ENCODE measurements at places on chromosomes 13 and 19.

DNA sequence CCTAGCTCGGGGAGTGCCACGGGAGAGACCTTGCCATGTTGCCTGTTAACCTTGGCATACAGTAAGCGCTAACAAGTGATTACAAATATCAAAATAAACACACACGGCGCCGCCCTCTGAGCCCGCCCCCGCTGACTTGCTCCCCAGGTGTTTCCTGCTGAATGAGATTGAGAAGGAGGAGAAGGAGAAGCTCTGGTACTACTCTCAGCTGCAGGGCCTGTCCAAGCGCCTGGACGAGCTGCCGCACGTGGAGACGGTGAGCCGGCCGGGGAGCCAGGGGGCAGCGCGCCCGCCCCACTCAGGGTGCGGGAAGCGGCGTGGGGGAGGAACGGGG lies 5.0 kb downstream of the APC2 start:
- no peak for DNase-seq

DNA sequence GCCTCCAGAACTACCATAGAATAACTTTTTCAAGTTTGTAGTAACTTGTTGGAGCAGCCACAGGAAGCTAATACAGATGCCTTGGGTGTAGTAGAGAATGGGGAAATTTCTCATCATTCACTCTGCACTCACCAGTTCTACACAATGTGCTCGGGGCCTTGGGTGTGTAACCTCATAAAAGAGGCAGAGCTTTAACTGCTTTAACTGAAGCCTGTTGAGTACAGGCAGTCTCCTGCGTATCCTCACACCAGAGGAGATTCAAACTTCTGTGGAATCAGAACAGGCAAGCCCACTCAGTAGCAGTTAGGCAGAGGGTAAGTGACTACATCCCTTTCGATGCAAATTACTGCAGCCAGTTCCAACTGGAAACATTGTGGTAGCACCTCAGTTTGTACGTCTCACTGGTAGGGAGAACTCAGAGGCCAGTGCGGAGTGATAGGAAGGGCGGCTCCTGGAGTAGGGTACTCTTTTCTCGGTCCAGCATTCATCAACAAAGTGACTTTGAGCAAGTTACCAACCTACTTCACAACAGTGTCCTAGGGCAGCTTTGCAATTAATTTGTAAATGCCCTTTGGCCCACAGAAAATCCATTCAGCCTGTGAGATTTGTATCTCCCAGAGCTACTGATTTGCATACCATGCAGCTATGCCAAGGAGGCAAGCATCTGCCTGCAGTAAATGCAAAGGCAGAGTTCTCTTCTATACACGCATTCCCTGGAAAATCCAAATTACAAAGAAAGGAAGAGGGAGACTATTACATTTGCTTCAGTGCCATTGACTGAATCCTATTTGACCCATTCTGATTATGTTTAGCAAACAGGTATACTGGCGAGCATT lies 904.3 kb downstream of the DIAPH3 start:
- no peak for DNase-seq

DNA sequence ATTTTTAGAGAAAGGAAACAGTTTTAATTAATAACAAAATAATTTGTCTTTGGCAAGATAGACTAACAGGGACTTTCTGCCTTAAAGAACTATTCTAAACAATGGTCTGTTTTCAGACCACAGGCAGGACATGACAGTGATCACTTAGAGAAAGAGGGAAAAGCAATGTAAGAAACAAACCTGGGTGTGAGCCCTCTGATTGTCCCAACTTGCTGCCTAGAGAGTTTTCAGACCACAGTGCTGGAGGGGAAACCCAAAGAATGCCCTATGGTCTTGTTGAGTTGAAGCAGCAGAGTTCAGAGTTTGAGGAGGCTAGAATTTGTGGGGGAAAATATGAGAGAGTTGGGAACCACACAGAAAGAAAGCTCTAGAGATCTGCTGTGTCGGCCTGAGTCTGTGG lies 38.1 kb downstream of the DGKH start:
- no peak for DNase-seq

- no peak for DNase-seq
Measured at GRCh38 chr19:35959040-35959967, 23.1 kb downstream of the LRFN3 start.

DNA sequence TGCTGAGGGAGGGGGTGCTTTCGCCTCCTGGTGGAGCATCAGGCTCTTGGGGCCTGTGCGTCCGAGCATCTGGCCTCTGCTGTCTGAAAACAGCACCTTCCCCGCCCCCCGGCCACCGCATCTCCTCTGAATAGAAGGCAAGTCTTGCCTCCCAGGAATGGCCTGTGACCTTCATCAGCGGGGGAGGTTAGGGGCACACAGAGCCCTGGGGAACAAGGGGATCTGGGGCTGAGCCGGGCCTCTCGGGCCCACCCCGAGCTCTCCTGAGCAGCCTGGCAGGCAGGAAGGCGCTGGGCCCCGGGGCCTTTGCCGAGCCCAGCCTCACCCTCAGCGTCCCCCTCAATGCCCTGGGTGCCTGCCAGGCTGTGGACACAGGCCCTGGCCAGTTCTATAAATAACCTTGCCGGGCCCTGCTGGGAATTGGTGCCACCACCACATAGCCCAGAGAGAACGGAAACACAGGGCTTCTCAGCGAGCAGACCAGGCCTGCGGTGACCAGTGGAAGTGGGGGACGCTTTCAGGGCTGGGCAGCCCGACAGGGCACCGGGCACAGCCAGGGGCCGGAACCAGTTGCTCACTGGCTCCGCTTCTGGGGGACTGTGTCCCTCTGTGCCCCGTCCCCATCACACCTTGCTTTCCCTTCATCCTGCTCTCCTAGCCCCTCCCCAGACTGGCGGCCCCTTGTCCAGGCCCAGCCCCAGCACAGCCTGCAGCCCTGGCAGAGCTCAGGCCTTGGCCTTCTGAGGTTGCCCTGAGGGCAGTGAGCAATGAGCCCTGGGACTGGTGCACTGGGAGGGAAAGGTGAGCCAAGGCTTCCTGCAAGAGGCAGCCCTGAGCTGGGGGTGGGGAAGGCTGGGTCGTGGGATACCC lies 9.5 kb downstream of the STK11 start:
- no peak for DNase-seq

DNA sequence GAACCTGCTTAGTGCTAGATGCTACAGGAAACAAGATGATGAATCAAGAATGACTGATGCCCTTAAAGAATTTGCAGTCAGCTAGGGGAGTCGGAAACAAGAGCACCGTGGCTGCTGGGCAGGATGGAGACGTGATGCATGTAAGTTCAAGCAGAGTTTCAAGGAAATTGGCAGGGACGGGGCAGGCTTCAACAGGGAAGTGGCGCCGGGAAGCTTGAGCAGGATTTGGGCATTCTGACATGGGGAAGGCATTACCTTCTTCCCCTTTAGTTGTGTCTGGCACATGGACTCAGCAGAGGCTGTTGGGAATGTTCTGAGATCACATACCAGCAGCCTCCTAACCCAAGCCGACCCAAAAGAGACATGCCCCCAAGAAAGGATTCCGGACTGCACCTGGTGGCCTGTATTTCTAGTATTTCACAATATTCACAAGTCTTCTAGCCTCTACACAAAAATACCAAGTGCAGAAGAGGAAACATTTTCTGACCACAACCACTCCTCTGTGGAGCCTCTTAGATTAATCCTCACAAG lies 138.2 kb downstream of the CRYL1 start:
- no peak for DNase-seq

- no peak for DNase-seq
Measured at GRCh38 chr19:17497149-17497798, 14.2 kb upstream of the PGLS start.

- DNase-seq = no peak
Measured at GRCh38 chr13:47837104-47837880, 163.8 kb downstream of the SUCLA2 start.

DNA sequence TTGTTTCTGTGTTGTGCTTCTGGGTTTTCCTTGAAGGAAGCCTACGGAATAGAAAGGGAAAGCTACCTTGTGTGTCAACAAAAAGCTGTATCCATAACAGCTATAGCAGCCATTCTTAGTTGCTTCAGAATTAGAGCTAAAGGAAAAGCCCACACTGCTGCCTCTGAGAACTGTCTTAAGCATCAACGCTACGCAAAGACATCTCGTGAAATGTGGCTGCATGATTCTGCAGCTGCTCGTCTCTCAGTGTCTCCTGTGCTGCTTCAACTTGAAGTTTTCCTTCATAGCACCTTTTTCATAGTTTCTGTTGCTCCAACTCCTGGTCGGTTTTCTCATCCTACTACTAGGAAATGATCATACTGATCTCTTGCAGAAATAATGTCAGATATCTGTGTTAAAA lies 140.9 kb upstream of the MAB21L1 start:
- no peak for DNase-seq

GRCh38 chr19:3464587-3465235 lies 15.6 kb downstream of the SMIM24 start:
- no peak for DNase-seq

DNA sequence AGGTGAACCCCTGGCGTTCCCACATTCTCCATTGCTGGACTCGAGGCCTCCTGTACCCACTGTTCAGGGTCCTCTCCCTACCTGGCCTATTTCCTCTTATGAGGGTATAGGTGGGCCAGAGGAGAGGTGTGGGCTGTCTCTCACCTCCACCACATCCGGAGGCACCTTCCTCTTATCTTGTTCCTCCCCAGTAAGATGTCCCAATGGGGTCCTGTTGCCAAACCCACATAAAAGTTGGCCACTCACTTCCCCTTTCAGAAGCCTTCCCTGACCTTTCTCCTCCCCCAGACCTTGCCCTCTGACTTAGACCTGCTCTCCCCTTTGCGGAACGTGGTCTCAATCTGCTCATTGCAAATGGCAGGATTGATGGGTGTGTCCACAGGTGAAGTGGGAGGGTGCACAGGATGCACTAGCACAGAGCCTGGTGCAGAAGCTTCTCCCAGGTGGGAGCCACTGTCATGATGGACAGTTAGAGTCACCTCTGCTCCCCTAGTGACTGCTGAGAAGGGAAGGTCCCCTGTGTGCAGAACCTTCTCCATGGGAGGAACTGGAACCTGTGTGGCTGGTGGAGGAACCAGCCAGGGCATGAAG lies 1.3 kb downstream of the CYP4F3 start:
- no peak for DNase-seq

DNA sequence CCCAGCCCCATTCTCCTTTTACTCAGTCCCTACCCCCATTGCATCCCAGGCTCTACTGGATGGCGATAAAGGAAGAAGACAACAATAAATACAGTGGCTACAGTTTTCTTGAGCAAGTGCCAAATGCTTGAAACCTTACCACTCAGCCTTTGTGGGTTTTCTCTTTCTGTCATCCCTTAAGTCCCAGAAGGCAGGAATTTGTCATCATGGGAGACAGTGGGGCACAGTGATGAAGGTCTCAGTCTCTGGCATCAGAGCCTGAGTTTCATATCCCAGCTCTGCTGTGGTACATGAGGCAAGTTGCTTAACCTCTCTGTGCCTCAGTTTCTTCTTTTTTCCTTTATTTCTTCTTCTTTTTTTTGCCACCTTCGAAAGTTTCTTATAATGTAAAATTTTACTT lies 5.1 kb upstream of the COMP start:
- DNase-seq = no peak

GRCh38 chr19:33283589-33283988 lies 18.7 kb downstream of the CEBPA start:
- no peak for DNase-seq

DNA sequence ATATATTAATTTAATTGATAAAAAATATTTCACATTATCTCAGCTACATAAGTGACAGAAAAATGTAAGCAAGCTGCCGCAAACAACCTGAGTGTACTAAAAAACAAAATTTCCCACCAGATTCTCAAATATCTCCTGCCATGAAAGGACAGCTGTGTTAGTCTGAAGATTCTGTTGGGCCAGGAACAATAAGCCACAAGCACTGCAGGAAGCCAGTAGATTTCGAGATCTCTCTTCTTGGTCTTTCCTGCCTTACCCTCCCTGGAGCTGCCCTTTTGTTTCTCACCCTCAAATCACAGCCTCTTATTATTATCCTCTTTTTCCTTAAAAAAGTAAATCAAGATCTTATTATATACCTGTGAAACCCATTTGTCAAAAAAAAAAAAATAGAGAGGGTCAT lies 165.6 kb downstream of the EFNB2 start:
- no peak for DNase-seq

GRCh38 chr13:25286308-25286968 lies 850 bp downstream of the MTMR6 start:
- no peak for DNase-seq

DNA sequence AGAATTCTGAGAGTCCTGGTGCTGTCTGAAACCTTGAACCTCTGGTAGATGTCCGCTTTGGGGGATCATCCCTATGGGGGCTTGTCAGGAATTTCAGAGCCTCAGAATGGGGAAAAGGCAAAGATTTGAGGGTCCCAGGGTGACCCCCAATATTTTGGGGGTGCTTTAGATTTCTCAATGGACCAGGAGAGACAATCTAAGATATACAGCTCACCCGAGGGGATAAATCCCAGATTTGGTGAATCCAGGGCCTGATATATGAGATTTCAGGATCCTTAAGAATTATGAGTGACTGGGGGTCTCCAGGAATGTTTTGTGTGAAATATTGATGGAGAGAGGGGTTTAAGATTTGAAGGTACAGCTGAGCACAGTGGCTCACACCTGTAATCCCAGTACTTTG lies 3.3 kb downstream of the CAPN12 start:
- no peak for DNase-seq

DNA sequence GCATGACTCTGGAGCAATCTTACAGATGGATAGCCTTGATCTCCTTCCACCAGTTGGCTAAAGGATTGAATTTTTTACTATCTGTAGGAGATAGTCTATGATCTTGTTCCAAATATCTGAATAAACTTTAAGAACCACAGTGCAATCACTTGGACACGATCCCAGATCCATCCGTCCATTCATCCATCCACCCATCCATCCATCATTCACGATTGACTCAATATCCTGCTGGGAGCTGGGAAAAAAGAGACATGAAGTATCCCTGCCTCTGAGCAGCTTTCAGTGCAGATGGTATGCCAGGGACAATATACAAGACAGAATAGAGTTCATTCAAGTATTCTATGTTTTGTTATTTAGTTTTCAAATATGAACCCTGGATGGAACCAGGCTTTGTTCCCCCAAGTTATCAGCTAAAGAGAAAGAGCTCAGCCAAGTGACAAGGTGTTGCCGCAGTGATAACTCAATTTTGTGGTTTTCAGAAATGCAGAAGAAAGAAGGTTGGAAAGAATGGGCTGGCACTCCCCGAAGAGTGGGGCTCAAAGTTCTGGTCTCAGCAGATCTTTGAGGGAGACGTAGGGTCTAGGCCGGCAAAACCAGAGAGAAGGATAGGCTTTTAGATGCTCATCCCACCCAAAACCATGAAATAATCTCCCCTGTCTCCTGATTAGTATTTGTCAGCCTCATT lies 66.3 kb downstream of the IRS2 start:
- no peak for DNase-seq

DNA sequence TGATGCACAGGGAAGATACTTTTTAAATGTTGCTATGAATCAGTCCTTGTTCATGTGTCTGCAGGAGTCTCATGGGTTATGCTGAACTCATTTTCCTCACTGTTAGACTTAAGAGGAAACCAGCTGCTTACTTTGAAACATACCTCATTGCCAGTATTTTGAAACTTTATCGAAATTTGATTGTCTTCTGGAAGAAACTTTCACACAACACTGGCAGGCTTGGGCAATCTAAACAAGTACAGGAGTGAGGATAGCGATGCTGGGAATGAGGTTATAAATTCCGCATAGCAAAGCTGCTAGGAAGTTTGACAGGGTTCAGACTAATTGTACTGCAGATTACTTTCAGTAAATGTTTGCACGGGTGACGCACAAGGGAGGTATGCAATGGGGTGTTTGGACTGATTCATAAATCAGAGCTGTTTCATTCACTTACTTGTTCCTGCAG lies 245.7 kb downstream of the DNAJC15 start:
- DNase-seq = no peak

- DNase-seq = no peak
Measured at GRCh38 chr19:56301886-56302620, 12.6 kb downstream of the ZSCAN5A start.

Measured in NCI-H187 treated with DMSO at 0.1 percent for 48 hours (cell line).